ENCODE measurements at places on chromosomes 7 and 10.
A peak's percentile ranks its signal among the peaks of the same experiment; 100 is the strongest.

- DNase-seq: no peak
Measured at GRCh38 chr10:48252354-48252650, 22.2 kb downstream of the FRMPD2 start.

GRCh38 chr10:7243873-7244272, 167.0 kb downstream of the SFMBT2 start:
- no peak for DNase-seq

GRCh38 chr7:148903504-148903903, 19.4 kb upstream of the EZH2 start:
- no peak for DNase-seq

GRCh38 chr10:122186816-122187810, 84.0 kb upstream of the BTBD16 start:
- DNase-seq: no peak

- no peak for DNase-seq
Measured at GRCh38 chr7:25847336-25848070, 304.5 kb upstream of the NFE2L3 start.

- DNase-seq: no peak
Measured at GRCh38 chr10:125985557-125986240, 89.3 kb downstream of the FANK1 start.

GRCh38 chr10:77188521-77188920, 449.1 kb downstream of the KCNMA1 start:
- DNase-seq: no peak

DNA sequence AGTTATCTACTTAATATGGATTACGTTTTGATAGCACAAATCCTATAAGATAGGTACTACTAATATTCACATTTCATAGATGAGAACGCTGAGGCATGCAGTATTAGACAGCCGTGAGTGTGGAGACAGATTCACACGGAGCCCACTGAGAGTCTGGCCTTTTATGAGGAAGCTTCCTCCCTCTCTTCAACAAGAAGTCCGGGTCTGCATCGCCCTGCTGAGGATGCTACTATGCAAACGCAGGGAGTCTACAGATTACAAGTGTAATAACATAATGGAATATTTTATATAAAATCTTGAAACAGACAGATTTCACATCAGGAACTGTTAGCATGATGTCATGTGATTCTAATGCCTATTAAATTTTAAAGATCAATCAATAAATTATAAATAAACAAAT, 255.9 kb upstream of the GLI3 start:
- no peak for DNase-seq

- no peak for DNase-seq
Measured at GRCh38 chr7:72161534-72161933, 250.6 kb downstream of the CALN1 start.

- DNase-seq: no peak
Measured at GRCh38 chr7:155543011-155543876, 3.1 kb downstream of the CNPY1 start.

- no peak for DNase-seq
Measured at GRCh38 chr7:142481548-142481947, 223.7 kb upstream of the PRSS58 start.

GRCh38 chr10:42491001-42491592, 147.3 kb downstream of the ZNF33B start:
- DNase-seq: no peak

DNA sequence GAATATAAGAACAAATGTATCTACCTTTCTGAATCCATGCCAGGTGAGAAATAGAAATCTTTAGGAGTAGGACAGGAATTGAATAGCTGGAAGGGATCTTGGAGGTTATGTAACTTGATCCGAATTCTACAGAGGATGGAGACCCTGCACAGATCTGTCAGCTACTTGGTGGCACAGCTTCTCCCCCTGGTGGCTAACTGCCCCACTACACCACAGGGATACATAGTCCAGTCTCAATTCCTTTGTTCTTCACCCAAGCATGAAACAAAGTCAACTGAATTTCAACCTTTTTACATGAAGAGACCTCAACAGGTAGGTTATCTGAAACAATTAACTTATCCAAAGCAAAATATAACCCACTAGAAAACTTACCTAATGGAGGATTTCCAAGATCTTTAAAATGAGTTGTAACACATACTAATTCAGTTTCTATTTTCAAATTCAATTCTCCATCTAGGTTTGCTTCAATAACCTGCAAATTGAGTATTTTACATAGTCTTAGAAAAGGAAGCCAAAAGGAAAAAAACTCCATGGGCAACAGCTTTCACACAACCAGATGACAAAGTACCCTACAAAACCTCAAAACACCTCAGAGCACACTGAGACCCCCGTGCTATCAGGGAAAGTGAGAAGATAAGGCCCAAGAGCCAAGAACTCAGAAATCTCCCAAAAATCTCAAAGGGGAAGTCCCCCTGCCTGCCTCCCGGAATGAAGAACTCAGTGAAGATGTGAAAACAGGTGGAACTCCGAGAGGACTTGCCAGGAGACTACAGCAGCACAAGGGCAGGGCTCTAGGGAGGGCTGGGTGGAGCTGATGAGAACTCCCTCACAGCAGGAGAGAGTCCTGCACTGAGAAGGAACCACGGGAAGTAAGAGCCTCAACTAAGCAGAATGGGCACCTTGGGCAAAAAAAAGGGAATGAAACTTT, 10.3 kb downstream of the HUS1 start:
- peak; percentile 15 for DNase-seq

GRCh38 chr7:104843198-104843597, 170.8 kb upstream of the KMT2E start:
- no peak for DNase-seq

- no peak for DNase-seq
Measured at GRCh38 chr7:4325732-4326131, 356.4 kb upstream of the FOXK1 start.

DNA sequence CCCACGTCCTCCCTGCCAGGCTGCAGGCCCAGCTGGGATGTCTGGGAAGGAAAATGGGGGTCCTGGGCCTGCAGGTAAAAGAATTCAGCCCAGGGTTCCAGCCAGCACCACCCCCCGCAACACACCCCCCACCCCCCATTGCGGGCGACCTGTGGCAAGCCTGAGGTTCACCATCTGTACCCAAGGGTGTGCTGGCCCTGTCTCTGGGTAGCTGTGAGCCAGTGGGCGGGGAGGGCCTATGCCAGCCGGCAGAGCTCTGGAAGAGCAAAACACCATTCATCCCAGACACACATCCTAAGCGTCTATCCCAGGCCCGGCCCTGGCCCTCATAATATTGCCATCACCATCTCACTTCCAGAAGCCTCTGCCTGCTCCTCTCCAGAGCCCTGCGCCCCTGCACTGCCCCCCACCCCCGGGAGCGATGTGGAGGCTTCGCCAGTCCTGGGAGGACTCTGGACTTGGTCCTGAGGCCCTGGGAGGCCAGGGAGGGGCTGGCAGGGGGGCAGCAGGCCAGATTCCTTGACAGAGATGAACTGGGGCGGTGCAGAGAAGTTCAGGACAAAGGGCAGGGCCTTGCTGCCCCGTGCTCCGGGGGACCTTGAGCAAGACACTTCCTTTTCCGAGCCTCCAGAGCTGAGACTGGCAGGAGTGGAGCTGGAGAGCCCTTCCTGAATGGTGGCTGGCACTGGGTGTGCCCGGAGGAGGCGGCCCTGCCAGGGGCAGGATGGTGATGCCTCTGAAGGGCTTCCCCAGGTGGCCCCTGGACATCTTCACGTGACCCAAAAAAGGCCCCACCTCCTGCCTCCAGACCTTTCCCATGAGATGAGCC, 8.7 kb upstream of the TTYH3 start:
- DNase-seq: no peak

GRCh38 chr7:38744746-38745145, 113.6 kb upstream of the AMPH start:
- no peak for DNase-seq

GRCh38 chr7:91835826-91836368, 44.6 kb downstream of the MTERF1 start:
- no peak for DNase-seq

DNA sequence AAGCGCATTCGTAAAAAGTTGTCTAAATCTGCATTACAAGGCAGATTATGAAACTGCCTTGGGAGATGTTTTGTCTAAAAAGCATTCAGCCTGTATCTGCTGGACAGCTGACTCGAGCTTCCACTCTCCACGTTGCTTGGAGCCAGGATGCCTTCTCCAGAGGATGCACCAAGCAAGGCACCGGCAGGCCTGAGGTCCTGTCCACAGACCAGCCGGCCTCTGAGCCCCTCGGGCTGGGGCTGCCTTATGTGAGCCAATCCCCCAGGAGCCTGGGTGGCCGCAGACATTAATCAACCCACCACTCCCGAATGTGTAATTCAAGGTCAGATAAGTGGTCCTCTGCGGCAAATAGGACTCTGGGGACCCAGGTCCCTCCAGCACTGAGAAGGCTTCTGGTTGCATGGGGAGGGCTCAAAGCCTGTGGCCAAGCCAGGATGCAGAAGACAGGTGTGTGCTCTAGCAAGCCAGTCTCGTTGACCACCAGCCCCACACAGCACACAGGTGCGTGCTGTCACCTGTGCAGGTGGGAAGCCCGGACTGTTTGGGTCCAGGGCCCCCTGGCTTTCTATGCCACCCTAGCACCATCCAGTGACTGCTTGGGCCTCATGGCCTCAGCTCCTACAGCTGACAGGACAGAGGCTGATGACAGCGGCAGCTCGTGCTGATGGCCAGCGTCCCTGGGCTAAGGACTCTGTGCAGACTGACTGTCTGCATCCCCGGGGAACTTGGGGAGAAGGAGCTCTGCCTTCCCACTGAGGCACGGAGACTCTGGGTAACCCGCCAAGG, 4.8 kb upstream of the RET start:
- DNase-seq: no peak

DNA sequence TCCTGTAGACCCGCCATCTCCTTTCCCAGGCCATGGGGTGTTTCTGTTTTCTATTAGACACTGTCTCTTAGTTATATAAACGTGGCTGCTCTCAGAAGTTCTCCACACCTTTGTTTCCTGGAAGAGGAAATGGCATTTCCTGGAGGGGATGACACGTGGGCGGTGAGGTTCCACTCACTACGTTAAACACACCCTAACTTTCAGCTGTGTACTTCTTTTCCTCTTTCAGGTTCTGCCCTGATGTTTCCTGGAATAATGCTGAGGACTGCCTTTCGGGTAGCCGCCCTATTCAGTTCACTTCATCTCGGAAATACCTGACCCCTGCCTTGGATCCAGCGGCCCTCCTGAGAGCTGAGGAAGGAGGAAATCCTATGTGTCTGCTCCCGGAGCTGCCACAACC, 3.4 kb upstream of the PRKCQ start:
- DNase-seq: peak; percentile 82

GRCh38 chr10:66833861-66834260, 92.0 kb upstream of the LRRTM3 start:
- DNase-seq: no peak

GRCh38 chr7:84412161-84412969, 217.8 kb upstream of the SEMA3A start:
- no peak for DNase-seq

- no peak for DNase-seq
Measured at GRCh38 chr7:27088002-27088922, 7.5 kb downstream of the HOXA1 start.

GRCh38 chr7:115274-115911, 77.0 kb upstream of the FAM20C start:
- DNase-seq: no peak

DNA sequence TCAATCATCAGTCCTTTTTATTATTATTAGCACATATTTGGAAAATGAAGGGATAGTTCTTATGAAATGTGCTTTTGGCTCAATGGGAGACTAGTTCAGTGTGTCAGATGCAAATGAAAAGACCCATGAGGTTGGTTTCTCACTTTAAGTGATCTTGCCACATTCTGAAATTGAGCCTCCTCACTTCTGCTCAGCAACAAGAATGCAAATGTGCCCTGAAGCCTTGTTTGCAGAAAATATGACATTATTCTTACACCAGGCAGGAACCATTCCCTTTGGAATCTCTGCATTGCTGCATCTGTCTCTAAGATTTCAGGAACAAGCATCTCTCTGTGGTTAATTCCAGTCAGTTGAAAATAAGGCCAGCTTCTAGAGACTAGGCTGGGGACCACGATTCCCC, 186.1 kb upstream of the PLPP4 start:
- no peak for DNase-seq

- no peak for DNase-seq
Measured at GRCh38 chr7:64636386-64636785, 29.5 kb upstream of the ZNF107 start.

- DNase-seq: no peak
Measured at GRCh38 chr10:98422182-98422581, 7.2 kb upstream of the PYROXD2 start.

DNA sequence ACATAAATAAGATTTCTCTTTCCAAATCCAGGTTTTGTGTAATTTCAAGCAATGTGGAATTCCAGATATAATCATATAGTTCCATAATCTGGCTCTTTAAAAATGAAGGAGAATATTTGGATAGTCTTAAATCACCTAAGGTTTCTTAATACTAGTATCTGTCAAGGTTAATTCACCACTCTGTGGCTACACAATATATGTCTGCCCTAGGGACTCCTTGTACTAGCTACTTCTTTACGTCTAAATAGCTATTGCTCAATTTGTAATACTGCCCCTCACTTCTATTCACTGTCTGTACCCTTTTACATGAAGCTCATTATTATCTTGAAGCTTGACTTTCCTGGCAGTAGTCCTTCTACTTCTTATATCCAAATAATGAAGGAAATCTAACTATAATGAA, 47.2 kb downstream of the CACNA2D1 start:
- no peak for DNase-seq

- DNase-seq: no peak
Measured at GRCh38 chr10:110637558-110638053, 6.5 kb upstream of the RBM20 start.

- no peak for DNase-seq
Measured at GRCh38 chr10:108608860-108609259, 1314.5 kb downstream of the XPNPEP1 start.

DNA sequence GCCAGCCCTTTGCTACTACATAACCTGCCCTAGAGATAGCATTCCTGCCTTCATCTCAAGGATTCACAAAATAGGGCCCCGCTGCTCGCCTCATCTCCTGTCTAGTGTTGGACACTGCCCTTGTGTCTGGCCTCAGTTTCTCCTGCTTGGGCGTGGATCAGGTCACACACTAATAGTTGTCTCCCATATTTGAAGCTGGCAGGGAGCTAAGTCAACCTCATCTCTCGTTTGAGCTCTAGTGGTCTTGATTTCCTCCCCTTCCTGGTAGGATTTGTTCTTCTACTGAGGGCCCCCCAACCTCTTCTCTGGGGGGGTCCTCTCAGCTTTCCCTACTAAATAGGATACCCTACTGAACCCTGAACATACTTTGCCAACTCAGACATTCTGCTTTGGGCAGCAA, 42.2 kb downstream of the ADCYAP1R1 start:
- DNase-seq: no peak

GRCh38 chr7:108455551-108455997, 662 bp downstream of the NRCAM start:
- no peak for DNase-seq

GRCh38 chr10:96718304-96718990, 1.9 kb downstream of the PIK3AP1 start:
- no peak for DNase-seq

All from stimulated activated CD4-positive, alpha-beta T cell treated with anti-CD3 and anti-CD28 coated beads, Interleukin-2, amount 100 ng/mL, for 4 hours (primary cell).